ENCODE measurements at places on chromosomes 4 and X.

DNA sequence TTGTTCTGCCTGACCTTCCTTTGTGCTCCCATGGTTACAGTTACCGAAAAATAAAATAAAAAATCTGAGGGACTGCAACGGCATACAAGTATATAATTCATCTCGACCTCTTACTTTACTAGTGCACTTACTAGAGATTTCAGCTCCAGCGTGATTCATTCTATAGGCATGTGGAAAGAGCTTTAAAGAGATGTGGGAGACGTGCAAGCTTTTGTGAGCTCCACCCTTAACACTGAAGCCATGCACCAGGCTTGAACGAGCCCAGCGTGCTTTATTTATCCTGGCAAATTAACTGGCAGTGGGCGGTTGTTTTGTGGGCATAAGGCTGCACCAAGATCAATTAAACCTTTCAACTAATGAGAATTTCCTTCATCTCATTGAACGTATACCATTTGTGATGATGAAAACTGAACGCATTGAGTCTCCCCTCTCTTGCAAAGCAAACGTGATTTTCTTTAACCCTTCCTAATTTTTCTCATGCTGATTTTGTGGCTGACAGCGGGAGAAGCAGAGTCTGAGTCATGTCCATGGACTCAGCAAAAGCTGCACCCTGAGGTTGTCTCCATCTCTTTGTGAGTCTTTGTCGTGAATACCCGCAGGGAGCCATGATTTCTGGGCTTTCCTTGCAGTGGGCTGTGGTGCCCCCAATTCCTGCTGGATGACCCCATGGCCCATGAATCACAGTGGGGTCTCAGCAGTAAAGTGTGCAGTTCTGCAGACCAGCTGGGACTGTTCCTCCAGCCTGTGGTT is 60.1 kb downstream of the MXRA5 start:
- DNase-seq: peak; percentile 84

GRCh38 chr4:176413171-176413570 is 93.4 kb downstream of the SPCS3 start:
- no peak for DNase-seq

- no peak for DNase-seq
These were observed 25.7 kb upstream of the CT47A1 start for GRCh38 chrX:121011254-121011653.

- DNase-seq: no peak
These were observed 15.8 kb downstream of the MAGEB1 start for GRCh38 chrX:30262763-30263162.

GRCh38 chr4:184275766-184276165 is 58.1 kb upstream of the ENPP6 start:
- no peak for DNase-seq
